Hematopoietic multipotent progenitor cell treated with erythropoietin and hydrocortisone succinate and interleukin-3 and kit ligand, for 8 days (in vitro differentiated cells): ENCODE measurements at places on chromosomes 7 and 10.

GRCh38 chr7:13851736-13852135 is 137.7 kb downstream of the ETV1 start:
- DNase-seq = no peak

- DNase-seq = no peak
Measured at GRCh38 chr10:70982443-70982842, 94.1 kb upstream of the PCBD1 start.

GRCh38 chr10:60260321-60260720 is 129.4 kb downstream of the ANK3 start:
- no peak for DNase-seq

DNA sequence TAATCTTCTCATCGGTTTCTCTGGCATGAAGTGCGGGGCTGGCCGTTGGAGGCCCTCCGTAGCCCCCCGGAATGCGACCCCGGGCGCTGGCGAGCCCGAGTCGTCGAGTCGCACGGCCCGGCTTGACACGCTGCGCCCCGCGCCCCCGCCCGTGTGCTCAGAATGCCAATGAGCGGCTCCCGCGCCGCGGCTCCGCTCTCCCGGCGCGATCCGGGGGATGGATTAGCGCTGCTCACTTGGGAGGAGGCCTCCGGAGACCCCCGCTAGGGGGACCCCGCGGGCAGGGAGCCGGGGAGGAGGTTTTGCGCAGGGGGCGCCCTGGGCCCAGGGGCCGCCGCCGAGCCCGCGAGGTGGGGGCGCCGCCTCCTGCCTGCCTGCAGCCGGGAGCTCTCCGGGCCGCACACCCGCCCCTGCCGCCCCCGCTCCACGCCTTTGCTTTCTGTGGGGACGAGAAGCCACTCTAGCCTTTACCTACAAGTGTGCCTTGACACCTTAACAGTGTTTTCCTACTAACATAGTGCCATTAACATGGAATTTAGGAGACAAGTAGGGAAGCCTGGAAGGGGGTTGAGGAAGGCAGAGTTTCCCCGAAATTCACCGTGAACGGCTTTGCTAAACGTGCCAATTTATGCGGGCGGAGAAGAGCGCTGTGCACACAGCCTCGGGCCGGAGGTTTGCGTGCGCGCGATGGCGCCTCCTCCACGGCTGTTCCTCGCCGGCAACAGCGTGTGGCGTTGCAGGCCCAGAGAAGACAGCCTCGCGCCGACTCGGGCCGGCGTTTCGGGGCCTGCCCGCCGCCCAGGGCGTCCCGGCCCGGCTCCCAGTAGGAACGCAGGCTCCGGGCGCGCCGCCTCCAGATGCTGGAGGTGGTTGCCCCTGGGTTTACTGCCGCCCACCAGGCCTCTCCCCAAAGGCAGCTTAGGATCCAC is 7.1 kb downstream of the SHH start:
- peak; percentile 51 for DNase-seq

GRCh38 chr10:31612082-31612481 is 293.1 kb downstream of the ZEB1 start:
- DNase-seq = no peak

GRCh38 chr7:37409461-37409860 is 39.2 kb downstream of the ELMO1 start:
- no peak for DNase-seq

DNA sequence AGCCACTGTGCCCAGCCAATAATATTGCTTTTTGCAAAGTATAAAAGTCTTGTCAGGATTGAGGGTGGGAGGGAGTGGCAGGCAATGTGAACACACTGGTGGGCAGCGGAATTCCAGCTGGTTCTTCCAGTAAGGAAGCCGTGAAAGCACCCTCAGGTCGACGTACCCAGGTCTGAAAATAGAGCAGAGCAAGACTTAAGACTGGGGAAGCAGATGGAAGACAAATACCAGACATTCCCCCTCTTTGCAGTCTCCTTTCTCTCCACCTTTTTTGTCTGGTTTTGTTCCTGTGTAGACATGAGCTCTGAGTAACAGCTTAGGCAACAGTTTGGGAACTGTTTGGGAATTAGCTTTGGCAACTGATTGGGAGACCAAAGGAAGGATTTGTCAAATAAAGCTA is 17.6 kb upstream of the CSTF2T start:
- DNase-seq = no peak

DNA sequence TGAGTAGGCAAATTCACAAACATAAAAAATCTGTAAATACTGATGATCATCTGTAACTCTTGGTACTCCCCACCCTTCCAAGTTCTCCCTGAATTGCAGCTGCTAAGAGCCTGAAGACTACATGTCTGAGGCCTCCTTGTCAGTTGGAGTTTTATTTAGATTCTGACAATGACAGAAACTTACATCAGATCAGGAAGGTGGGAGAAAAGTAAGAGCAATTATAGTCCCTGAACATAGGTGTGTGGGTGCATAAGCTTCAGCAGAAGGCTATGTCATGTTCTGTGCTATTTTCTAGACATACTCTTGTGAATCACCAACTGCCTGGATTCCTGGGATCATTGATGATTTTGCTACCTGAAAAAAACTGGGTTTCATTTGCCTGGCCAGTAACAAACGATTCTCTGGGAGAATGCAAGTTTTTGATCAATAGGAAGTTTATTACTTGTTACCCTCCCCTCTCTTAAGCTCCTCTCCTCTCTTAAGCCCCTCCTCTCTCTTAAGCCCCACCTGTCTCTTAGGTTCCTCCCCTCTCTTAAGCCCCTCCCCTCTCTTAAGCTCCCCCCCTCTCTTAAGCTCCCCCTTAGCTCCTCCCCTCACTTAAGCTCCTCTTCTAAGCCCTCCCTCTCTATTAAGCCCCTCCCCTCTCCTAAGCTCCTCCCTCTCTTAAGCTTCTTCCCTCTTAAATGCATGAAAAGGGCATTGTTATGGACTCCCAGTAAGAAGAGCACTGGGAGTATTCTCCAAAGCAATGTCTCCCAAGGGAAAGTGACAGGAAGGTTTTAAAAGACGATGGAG is 1183.4 kb upstream of the AUTS2 start:
- DNase-seq = no peak

GRCh38 chr7:46744957-46745706 is 824.1 kb upstream of the IGFBP3 start:
- DNase-seq = no peak

- DNase-seq = no peak
Measured at GRCh38 chr10:4353964-4354363, 472.0 kb upstream of the AKR1E2 start.

DNA sequence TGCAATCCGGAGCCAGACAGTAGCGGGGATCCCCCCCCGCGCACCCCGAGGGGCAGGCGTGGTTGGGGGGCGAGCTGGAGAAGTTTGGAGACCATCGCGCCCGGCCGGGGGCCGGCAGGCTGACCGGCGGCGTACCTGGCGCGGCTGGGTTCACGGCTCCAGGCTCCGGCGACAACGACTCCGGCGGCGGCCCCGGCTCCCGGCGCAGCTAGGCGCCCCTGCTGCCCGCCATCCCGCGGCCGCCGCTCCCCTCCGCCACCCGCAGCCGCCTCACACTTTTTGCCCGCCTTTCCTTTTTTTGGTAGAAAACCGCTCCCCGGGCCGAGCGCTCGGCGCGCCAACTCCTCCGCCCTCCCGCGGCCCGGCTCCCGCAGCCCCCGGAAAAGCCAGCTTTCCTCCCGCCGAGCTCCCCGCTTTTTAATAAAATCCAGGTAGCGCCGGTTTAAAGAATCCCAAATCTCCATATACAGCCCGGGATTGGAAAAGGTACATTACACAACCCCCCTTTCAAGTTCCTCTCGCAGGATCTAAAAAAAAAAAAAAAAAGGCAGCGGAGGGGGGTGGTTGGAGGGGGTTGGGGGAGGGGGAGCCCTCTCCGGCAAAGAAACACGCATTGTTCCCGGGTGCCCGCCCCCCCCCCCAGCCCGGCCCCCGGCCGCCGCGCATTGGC is at the start of gene TNRC18:
TSS of gene TNRC18 (minus strand) at position 529 of the 670 bp plus-strand sequence. CDS start 2,588 bp downstream, outside the sequence.
- no peak for DNase-seq

GRCh38 chr7:15743926-15744480 is 57.5 kb upstream of the MEOX2 start:
- DNase-seq = no peak

DNA sequence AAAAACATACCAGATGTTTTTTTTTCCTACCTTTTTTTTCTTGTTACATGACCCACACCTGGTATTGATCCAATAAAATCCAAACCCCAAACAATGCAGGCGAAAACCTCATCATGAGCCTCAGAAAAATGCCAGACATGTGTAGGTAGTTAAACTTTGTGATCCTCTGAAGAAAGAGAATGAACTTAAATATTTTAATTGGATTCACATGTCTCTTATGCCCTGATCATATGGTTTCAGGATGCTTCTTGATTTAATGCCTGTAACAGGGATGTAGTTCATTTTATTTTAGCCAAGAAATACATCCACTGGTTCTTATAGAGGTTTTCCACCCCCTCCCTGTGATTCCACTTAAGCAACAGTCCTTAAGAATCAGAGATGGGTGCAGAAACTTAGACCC is 451.6 kb downstream of the TYW1 start:
- DNase-seq = no peak

GRCh38 chr10:124040451-124041188 is 52.8 kb downstream of the CHST15 start:
- DNase-seq = no peak

GRCh38 chr10:15751046-15751445 is 31.3 kb upstream of the ITGA8 start:
- no peak for DNase-seq

GRCh38 chr10:113613977-113614690 is 49.7 kb downstream of the NRAP start:
- DNase-seq = no peak

DNA sequence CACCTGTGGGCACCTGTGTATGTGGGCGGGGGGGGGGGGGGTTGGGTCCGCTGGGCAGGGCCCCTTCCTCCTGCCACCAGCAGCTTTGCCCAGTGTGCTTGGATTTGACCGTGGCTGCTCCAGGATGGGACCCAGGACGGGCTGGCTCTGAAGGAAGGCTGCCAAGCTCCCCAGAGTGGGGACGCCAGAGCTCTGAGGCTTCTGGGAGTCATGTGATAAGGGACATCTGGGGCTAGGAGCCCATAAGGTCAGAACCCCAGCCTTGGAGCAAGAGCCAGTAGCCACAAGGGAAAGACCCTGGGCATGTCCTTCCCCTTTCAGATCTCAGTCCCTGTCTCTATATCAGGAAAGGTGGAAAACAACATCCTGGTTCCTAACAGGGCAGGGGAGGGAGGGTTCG is 21.8 kb upstream of the AMZ1 start:
- no peak for DNase-seq

GRCh38 chr7:41107330-41107937 is 595.5 kb downstream of the INHBA start:
- no peak for DNase-seq

DNA sequence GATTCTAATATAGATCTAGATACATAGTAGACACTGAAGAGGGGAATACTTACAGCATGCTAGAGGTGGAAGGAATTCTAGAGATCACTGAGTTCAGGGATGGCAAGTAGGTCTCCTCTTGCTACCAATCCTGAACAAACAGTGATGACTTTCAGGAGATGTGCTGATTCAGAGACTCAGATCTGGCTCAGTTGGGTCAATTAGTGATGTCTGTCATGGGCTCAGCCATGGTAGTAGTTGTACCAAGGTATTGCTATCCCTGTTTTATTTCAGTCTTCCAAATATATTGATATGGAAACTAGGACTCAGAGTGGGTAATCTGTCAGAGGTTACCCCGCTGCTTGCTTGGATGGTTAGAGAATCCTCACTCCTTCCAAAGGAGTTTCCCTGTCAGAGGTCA is 38.5 kb downstream of the UNC5B start:
- no peak for DNase-seq

DNA sequence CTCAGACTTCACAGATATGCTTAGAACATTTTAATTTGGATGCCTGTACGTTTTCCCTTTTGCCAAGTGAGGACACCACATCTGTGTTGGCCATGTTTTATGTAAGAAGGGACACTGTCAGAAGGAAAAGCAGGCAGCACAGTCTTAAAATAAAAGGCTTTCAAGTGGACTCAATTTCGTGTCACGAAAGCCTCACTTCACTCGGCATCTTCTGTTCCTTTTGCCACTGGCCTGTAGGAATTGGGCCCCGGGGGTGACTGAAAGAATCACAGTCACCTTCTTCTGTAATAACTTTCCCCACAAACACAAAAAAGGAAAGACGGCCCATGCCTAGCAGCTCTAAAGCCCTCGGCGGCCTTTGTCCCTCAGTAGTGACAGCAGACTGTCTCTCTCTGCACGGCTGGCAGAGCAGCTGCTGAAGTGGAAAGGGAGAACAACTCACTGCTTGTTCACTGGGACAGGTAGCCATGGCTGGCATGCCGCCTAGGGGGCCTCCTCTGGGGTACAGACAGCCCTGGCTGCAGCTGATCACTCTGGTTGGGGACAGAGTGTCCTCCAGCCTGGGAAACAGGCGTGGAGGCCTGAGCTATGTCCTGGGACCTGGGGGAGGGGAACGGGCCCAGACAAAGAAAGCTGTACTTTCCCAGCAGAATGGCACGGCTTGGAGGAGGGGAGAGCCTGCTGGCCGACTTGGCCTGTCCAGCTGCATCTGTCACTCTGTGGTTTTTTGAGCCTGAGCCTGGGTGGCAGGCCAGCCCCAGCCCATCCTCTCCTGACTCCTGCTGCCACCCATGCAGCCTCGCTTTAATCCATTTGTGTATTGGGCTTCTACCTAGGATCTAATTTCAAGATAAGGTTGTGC is 4.4 kb downstream of the RASSF4 start:
- DNase-seq = no peak

- no peak for DNase-seq
Measured at GRCh38 chr10:4687397-4687796, 138.6 kb upstream of the AKR1E2 start.

- DNase-seq = no peak
Measured at GRCh38 chr7:17108049-17108584, 190.3 kb upstream of the AHR start.

GRCh38 chr10:17025444-17026295 is 103.9 kb downstream of the CUBN start:
- DNase-seq = peak; percentile 9

DNA sequence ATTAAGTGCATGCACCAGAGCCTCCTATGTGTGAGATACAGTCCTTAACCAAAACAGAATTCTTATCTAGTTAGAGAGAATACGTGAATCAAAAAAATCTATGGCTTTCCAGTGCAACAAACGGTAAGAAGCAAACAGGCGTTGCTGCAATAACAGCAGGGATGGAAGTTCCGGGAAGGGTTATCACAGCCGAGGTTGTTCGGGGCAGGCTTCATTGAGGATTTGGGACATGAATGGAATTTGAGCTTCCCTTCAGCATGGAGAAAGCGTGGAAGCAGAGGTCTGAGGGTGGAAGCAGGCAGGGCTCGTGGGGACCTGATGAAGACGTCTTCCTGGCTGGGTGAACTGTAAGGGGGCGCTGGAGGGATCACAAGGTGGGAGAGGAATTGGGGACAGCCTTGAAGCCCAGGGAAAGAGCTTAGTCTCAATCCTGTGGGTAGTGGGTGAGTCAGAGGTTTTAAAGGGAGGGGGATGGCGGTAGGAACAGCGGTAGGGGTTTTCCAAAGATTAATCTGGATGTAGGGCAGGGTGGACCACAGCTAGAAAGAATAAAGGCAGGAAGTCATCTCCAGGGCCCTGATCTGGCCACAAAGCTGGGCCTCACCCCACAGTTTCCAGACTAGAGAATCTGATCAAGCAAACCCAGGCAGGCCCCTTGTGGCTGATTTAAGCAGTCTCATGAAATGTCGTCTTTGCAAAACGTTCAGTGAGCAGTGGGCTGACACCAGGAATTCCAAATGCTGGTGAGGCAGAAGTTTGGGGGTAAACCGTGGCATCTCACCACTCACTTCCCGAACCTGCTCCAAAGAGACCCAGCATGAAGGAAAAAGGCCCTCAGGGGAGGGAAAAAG is 65.1 kb downstream of the CALML3 start:
- peak; percentile 52 for DNase-seq
